Lung (tissue), 17 donors: ENCODE measurements at places on chromosomes 5 and 9. TPM values are rescaled to one million over a fixed set of nuclear protein-coding genes. Genes with fewer than 3 reads are reported as not detected.

Gene PCDHB3
- 0.33 TPM for polyA plus RNA-seq

Gene SLC6A18
- not detected for polyA plus RNA-seq

Gene PCDHAC2
- 1.3 TPM for polyA plus RNA-seq

Gene ECM2
- 1.8 TPM for polyA plus RNA-seq

Gene PLK2
- polyA plus RNA-seq: 20.1 TPM

Gene SLC25A46
- 21.0 TPM for polyA plus RNA-seq

Gene LCN10
- 6.4 TPM for polyA plus RNA-seq

Gene TAF11L5
- not detected for polyA plus RNA-seq

Gene AJM1
- polyA plus RNA-seq: 1.1 TPM

Gene PCDHB13
- polyA plus RNA-seq: 0.59 TPM
